ENCODE measurements at places on chromosomes 11 and 22.

DNA sequence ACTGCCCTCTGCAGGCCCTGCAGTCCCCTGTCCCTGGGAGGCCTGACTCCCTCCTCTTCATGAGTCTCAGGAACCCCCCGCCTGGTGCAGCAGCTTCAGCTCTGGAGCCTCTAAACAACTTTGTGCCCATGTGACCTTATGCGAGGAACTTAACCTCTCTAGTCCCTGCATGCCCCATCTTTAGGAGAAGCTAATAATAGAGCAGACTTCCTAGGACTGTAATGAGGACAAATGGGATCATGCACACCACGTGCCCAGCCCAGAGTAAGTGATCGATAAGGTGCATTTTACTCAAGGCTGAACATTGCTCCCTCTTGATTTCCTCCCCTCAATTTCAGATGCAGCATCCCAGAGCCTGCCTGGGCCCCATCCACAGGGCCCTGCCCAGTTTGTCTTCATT is 19.0 kb downstream of the KCNJ4 start:
- DNase-seq = no peak

- no peak for DNase-seq
Observed at GRCh38 chr11:15557457-15558230, 442.9 kb downstream of the INSC start.

DNA sequence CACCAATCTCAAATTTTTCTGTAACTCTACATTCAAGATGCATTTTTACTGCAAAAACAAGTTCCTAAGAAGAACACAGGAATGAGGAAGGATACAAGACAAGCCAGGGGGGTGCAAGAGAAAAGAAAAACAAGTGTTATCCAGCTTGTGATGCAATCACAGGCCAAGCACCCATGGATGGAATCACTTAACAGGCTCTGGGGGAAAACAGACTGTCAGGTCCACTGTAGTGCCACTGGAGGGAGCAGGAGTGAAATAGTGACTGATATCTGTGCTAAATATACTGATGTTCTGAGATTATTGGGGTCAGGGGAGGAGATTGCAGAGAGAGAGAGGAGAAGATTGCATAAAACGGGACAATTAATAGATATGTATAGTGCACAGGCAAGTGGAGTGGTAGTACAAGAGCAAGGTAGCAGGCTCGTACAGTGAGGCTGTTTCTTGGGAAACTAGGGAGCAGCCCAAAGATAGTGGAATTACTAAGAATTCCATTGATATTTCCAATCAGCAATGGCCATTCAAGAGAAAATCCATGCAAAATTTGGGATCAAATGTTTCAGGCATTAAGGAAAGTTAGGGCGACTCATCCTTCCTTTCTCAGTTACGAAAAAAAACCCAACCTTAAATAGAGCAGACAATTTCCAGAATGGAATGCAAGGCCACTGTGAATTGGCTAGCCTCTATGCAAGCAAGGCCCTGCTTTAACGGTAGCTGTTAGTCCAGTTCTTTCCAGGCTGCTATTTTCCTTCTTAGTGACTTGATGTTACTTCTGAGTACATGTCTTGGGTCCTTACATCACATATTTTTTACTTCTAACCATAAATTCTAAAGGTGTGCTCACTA is 52.2 kb upstream of the CEP126 start:
- DNase-seq = peak; percentile 20

DNA sequence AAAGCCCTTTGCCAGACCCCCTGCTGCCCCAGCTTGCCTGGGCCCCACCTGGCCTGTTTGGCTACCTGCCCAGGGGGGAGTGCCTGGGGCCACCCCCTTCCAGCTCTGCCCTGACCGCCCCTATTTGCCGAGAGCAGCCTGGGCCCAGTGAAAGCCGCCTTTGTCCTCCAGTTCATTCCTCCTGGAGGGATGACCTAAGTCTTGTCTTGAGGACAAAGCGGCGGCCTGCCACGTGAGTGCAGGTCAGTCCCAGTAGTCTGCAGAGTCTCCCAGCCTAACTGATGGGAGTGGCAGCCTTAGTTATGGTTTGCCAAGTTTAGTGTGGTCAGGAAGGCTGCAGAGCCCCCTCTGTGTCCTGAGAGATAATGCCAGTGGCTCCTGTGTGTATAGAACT is 115.9 kb upstream of the CRYBB3 start:
- DNase-seq = peak; percentile 35

- no peak for DNase-seq
Observed at GRCh38 chr11:58893899-58894298, 45.4 kb upstream of the GLYATL1 start.

DNA sequence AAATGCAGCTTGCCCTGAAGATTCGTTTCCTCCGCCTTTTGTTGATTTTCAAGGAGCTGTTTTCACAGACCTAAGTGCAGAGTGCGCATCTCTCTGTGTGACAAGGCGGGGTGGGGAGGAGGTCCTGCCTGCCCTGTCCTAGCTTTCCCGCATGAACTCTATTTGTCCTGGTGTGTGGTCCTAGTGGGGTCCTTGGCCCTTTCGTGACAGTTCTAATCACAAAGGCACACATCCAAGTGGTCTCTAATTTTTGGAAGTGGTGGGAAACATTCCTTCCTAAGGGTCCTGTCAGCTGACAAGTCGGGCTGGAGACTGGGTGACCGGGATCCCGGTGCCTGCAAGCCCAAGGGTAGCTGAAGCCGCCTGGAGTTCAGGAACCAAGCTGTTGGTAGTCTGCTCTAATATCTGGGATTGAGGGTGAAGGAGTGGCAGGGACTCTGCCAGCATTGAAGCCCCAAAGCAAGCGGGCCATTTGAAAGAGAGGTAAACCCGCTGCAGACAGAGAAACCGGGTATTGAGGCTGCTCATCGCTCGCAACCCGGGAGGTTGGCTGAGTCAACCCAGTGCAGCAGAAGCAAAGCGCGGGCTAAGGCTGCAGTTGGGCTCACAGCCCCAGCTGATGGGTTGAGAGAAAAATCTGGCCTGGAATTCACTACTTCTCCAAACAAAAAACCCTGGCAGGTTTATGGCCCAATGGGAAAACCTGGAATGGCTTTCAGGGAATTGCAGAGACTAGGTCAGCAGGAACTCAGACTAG is 28.1 kb upstream of the FBXO3 start:
- DNase-seq = peak; percentile 41

Data from trophoblast cell (in vitro differentiated cells and primary cell).